Activated naive CD4-positive, alpha-beta T cell treated with anti-CD3 and anti-CD28 coated beads, Interleukin-2, amount 50 U/mL, for 72 hours (primary cell): ENCODE measurements at places on chromosomes 7 and 10. TPM values are rescaled to one million over a fixed set of nuclear protein-coding genes. Genes with fewer than 3 reads are reported as not detected.
A peak's percentile ranks its signal among the peaks of the same experiment; 100 is the strongest.

UTF1 gene
- not detected for total RNA-seq

ZPBP gene
- total RNA-seq, result not detected

ZNF485 gene
- 2.8 TPM for total RNA-seq

ZNF117 gene
- 2.8 TPM for total RNA-seq

SLC26A5 gene
- not detected for total RNA-seq

NUTM2A gene
- total RNA-seq, result 0.23 TPM

PHF14 gene
- total RNA-seq, result 32.5 TPM

IFIT3 gene
- total RNA-seq, result 2.6 TPM

AOAH gene
- 6.0 TPM for total RNA-seq

PTCD1 gene
- 4.5 TPM for total RNA-seq

GNAT3 gene
- total RNA-seq, result not detected

CALHM1 gene
- total RNA-seq, result not detected

GRCh38 chr7:119886007-119886406 is 387.0 kb upstream of the KCND2 start:
- DNase-seq, result no peak

DNA sequence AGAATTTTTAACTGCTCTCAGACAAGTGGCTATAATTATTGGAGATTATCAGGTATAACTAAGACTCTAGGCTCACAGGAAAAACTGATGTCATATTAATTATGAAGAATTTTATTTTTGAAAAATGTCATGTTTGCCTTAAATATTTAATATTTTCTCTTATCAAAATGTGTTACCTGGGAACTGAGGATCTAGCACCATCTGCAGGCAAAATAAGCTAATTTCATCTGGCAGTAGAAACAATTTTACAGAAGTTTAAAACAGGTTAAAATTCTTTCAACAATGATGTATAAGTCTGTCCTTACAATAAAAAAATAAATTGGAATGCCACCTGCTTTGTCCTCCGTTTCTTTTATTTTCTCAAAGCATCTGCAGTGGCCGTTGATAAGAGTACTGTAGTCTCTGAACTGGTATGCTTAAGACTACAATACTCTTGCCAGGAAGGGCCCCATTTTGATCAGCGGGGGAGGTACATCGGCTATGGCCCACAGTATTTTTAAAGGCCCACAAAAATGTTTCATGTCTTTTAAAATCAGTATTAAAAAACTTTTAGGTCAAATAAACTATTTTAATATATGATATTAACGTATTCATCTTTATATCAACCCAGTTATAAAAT is 81.3 kb downstream of the VWDE start:
- no peak for DNase-seq

DNA sequence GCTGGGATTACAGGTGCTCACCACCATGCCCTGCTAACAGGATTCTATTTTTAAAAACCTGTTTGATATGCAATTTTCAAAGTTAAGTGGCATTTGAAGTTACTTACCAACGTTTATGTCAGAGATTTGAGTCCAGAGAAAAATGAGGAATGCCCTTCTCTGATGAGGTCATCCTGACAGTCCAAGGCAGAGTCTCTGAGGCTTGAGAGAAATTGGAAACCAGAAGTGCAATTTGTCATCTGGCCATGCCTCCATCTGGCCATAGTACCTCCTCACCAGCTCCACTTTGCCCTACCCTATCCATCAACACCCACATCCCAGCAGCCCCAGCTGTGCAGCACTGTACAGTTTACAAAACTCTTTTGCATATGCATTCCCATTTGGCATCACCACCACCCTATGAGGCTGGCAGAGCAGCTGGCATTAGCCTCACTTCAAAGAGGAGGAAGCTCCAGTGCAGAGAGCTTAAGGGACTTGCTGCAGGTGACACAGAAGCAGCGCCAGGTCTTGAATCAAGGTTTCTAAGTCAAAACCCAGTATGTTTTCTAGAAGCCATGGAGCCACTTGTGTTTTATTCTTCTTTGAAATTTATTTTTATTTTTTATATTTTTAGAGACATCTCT is 54.5 kb upstream of the PDZD8 start:
- DNase-seq, result no peak

GRCh38 chr7:43108255-43109011 is 4.0 kb upstream of the HECW1 start:
- peak; percentile 70 for DNase-seq

GRCh38 chr10:44966816-44967509 is 7.4 kb downstream of the RASSF4 start:
- DNase-seq, result no peak

GRCh38 chr7:42372479-42372878 is 135.5 kb upstream of the GLI3 start:
- no peak for DNase-seq

DNA sequence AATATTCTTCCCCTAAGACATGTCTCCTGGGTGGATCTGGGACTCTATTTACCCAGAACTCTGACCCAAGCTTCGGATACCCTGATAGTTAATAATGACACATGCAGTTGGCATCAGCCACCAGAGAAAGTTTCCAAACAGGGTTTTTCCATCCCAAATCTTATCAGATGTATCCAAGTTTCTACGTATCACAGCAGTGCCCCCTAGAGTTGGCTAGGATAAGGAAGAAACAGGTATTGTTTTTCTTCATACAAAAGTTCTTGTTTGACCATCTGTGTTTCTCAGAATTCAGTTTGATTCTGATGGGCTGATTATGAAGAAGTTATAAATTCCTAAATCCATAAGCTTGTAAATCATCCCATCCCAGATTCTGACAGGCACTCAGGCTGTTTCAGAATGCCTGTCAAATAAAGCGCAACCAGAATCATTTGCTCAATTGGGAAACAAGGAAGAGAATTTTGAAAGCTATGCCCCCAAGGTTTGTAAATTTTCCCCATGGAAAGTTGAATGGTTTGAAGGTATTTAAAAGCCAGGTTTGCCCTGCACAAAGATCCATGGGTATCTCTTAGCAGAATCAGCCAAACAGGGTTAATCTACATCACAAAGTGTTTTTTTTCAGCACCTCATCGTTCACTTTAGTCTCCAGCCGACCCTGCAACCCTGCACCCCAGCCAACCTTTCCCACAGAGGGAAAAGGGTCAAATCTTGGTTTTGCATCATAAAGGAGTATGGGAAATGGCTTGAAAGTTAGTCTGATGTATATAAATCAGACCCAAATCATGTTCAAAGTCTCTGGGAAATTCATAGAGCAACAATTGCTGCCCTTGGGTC is 47.4 kb downstream of the NRAP start:
- DNase-seq, result no peak

- no peak for DNase-seq
Measured at GRCh38 chr7:79064187-79064823, 389.2 kb downstream of the MAGI2 start.

- DNase-seq, result no peak
Measured at GRCh38 chr7:90791596-90791995, 195.5 kb downstream of the CDK14 start.

GRCh38 chr7:71558806-71559613 is 427.1 kb downstream of the GALNT17 start:
- no peak for DNase-seq

- DNase-seq, result peak; percentile 24
Measured at GRCh38 chr7:29102558-29103151, 43.7 kb downstream of the CPVL start.

DNA sequence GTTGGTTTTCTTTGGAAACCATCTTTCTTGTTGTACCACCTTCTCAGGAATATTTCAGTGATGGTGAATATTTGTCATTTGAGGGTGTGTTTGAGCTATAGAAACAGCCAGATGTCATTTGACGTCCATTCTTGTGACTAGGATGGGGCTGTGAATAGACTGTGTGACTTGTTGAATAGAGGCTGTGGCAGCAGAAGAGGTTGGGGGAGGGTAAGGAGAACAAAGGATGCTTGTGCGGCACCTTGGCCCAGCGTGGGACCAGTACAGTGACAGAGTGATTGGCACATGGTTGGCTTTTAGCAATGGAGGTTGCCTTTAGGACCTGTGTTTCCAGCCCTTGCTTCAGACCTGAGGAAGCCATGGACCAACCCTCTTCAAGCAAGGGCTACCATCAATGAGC is 11.3 kb downstream of the DMBT1 start:
- DNase-seq, result no peak

DNA sequence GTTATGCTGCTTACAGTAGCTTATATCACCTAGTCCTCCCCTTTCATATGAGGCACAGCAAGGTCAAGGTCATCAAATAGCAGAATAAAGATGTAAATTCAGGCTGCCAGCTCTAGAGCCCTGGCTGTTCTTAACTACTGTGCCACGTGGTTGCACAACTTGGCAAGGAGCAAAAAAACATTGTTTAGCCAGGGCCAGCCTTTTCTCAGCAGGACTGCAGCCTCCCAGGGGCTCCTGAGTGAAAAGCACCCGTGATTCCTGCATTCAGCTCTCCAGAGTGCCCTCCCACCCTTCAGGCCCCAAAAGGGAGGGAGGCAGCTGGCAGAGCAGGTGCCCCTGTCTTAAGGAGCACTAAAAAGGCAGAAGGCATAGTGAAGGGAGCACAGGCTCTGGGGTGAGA is 31.8 kb upstream of the TM9SF3 start:
- no peak for DNase-seq

DNA sequence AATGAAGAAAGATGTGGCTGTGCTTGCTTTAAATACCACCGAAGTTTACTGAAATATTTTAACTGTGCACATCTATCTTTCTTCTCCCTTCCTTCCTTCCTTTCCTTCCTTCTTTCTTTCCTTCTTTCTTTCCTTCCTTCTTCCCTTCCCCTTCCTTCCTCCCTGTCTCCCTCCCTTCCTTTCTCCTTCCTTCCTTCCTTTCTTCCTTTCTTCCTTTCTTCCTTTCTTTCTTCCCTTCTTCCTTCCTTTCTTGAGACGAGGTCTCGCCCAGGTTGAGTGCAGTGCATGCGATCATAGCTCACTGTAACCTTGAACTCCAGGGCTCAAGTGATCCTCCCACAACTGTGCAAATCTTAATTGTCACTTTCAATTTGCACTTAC is 157.8 kb upstream of the FAM171A1 start:
- DNase-seq, result no peak

DNA sequence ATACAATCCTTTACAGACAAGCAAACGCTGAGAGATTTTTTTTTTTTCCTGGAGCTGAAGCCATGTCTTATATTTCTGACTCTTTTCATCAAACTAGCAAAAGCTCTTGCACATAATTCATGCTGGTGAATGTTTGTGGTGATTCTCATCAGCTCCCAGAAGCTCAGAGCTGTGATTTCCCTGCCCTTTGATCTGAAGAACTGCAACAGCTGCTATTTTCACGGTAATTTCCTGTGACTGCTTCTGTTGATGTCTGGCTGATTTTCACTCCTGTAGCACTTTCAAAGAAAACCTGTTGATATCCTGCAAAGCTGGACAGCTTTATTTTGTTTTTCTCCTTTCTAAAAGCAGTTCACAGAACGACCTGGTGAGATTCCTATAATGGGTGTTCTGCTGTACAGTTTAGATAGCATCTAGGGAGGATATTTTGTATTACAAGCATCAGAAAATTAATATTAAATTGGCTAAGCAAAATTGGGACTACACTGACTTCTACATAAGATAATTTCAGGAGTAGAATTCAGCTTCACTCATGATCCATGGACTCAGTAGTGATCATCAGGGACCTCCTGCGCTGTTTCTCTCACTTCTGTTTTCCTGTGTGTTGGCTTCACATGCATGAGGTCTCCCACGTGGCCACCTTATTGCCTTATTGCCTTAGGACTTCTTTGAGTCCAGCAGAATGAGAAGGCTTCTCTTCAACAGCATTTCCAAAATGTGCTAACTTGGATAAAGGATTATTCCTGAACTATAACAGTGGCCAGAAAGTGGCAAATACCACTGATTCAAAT is 1111.6 kb upstream of the SORCS1 start:
- no peak for DNase-seq

DNA sequence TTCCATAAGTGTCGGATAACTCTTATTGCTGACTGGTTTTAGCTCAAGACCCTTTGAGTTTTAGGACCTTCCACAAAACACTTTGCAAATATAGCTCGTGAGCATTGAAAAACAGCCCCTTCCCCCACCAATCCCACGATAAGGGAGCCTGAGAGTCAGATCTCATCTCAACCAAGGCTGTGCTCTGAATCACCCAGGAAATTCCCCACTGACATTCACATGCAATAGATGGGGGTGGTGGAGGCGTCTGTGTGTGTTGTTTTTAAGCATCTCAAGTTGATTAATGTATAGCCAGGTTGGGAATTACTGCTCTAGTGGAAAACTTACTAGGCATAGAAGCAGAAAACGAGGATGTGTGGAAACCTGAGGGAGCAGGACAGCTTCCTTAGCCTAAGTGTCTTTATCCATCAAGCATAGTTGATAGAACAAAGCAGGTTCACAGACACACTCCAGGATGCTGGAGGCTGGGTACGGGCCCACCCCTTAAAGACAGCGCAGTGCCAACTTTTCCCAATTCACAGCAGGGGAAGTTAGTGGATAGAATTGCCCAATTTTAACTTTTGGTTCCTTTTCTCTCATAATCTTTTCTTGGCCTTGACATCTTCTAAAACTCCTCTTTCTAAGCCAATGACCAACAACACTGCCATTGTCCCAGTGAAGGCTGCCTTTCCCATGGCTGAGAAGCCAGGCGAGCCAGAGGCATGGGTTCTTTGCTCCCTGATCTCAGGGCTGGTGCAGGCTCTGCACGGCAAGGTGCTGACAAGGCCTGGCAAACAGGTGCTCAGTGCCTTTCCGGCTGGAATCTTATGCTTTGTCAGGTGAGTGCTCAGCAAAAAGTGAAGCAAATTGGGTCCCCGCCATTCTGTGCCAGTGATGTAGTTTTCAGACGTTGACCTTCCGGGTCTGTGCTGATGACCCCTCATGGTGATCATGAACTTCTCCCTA is 98.5 kb upstream of the INSIG1 start:
- peak; percentile 53 for DNase-seq

- no peak for DNase-seq
Measured at GRCh38 chr7:131830681-131831080, 274.3 kb upstream of the PODXL start.

DNA sequence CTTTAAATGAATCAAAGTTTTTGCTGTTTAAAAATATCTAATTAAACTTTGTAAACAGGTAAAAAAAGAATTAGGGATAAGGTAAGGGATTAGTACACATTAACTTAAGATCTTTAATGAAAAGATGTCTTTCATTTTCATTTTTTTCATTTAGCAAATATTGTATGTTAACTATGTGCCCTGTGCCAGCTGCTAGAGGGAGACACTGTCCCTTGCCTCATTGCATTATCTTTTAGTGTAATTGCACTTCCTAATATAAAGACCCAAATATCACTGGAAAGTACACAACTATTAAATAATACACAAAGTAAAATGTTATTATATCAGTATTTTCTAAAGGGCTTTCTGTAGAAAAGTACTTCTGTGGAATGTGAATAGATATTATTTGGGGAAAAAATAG is 102.7 kb downstream of the GPR37 start:
- DNase-seq, result no peak

GRCh38 chr7:105261689-105262088 is 127.0 kb downstream of the SRPK2 start:
- no peak for DNase-seq
